Foreskin keratinocyte (primary cell): ENCODE measurements at places on chromosomes 4 and X. TPM values are rescaled to one million over a fixed set of nuclear protein-coding genes. Genes with fewer than 3 reads are reported as not detected.

GRCh38 chr4:173039617-173040577 lies 128.7 kb upstream of the GALNT7 start:
- DNase-seq = no peak

HPSE gene
- 7.7 and 8.2 TPM in 2 replicates for polyA plus RNA-seq

DNA sequence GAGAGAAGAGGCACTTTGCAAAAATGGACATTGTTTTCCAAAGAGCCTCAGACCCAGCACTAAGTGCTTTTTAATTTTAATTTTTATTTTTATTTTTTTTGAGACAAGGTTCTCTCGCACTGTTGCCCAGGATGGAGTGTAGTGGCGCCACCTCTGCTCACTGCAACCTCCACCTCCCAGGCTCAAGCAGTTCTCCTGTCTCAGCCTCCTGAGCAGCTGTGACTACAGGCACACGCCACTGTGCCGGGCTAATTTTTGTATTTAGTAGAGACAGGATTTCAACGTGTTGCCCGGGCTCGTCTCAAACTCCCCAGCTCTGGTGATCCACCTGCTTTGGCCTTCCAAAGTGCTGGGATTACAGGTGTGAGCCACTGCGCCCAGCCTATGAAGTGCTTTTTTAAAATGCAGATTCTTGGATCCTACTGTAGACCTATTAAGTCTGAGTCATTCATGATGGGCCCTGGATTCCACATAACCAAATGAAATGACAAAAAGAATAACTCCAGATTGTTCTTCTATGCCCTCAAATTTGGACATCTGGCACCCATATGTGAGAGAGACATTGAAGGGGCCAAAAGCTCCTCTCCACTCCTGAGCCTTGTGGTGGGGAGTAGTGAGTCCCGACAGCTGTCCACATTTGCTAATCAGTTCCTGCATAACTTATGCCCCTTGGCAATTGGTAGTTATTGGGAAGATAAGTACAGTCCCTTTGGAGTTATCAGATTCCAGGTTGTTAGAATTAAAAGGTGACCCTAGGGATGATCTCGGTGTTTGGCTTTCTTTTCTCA lies 3.6 kb downstream of the NOCT start:
- DNase-seq = no peak

DNA sequence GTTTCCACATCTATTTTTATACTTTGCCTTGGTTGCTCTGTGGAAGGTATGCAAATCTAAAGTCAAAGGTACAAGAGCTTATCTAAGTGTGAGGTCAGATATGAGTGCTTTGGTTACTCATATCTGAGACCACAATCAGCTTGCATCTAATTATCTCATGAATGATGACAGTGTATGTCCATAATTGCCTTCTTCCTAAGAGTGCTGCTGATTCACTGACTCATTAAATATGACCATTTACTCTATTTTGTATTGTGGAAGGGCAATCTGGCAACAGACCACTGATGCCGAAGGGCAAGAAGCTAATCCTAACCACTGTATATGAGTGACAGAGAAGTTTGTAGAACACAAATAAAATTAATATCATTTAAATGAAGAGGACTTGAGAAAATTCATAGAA lies 1190.2 kb upstream of the AGA start:
- DNase-seq = no peak

MID1 gene
- polyA plus RNA-seq = 2.1 and 3.1 TPM in 2 replicates

DNA sequence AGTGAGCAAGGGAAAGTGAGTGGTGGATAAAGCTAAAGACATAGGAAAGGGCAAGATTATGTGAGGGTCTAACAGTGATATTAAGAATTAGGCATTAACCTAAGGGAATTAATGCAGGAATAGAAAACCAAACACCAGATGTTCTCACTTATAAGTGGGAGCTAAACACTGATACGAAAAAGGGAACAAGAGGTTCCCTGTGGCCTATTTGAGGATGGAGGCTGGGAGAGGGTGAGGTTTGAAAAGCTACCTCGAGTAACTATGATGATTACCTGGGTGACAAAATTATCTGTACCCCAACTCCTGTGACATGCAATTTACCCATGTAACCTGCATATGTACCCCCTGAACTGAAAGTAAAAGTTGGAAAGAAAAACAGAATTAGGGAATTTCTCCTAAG lies 79.0 kb downstream of the ANXA3 start:
- DNase-seq = no peak

- DNase-seq = peak; percentile 89
These were observed at the start of the genes ATG4A and PSMD10 for GRCh38 chrX:108091264-108091877. ATG4A (plus strand) TSS chrX:108091778; CDS start chrX:108091827, 49 bp downstream. PSMD10 (minus strand) TSS chrX:108091542; CDS start chrX:108091520, 22 bp downstream.

CD99L2 gene
- 7.0 and 8.6 TPM in 2 replicates for polyA plus RNA-seq

GRCh38 chr4:917466-917865 lies 14.7 kb downstream of the GAK start:
- DNase-seq = no peak

- no peak for DNase-seq
These were observed 61.0 kb downstream of the BEX3 start for GRCh38 chrX:103437147-103437873.

DNA sequence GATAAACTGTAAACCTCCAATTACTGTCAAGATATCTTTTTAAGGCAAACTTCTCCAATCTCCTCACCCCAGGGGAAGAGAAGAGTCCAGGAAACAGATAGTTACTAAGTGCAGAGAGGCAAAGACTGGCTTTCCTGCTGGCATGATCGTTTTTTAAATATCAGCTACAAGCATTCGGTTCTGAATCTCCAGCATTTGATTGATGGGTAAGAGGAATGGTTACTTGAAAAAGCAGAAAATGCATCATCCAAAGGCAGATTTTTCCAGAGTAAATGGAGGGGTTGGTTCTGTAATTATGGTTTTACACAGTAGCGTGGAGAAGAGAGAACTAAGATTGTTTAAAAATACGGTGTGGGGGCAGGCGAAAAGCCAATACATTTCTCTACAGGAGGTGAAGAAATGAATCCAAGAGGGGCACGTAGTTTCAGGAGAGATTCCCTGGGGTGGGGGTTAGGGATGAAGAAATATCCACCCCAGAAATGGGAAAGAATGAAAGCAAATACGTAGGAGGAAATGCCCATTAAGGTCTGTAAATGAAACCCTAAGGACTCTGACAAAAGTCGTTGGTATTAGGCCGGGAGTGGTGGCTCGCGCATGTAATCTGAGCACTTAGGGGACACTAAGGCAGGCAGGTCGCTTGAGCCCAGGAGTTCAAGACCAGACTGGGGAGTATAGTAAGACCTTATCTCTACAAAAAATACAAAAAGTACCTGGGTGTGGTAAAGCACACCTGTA lies 248.3 kb downstream of the DHRSX start:
- no peak for DNase-seq

- DNase-seq = no peak
These were observed 51.8 kb upstream of the JADE1 start for GRCh38 chr4:128757712-128758111.

DNA sequence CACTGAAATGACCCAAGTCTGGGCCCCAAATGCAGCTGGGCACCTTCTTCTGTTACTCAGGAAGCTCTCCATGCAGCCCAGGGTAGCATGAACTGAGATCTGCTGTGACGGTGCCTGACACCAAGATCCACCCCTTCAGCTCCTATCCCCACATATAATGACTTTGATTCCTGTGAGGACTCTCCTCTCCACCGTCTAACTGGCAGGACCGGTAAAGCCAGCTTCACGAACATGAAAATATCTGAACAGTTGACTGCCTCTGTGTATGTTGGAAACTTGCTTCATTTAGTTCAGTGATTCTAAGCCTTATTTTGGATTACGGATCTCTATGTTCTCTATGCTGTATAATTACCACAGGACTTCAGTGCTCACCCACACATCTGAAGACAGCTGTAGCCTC lies 115.5 kb upstream of the TMEM150C start:
- DNase-seq = peak; percentile 6

- DNase-seq = no peak
These were observed 529 bp upstream of the CITED1 start for GRCh38 chrX:72306085-72306801.

- DNase-seq = no peak
These were observed 341.3 kb upstream of the KLF3 start for GRCh38 chr4:38322714-38323113.

GRCh38 chr4:171644430-171645057 lies 168.7 kb upstream of the GALNTL6 start:
- no peak for DNase-seq

FRAS1 gene
- polyA plus RNA-seq = 1.3 TPM in 2 replicates

GRCh38 chr4:163804001-163804400 lies 309.5 kb downstream of the TMA16 start:
- no peak for DNase-seq

DNA sequence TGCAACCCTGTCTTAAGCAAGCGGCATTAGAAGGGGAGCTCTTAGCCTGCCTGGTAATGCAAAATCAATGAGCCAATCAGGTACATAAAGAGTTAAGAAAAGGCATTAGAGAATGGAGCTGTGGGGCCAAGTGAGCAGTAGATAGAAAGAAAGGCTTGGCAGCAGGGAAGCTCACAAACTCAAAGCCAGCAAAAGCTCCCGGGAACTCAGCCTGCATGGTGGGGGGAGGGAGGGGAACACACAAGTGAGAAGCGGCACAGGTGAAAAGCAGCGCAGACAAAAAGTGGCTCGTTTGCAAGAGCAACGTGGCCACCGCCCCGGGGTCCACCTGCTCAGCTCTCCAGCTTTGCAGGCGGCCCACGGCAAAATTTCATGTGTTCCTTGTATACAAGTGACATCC lies 818.5 kb downstream of the FAM133A start:
- DNase-seq = no peak
